ENCODE measurements at places on chromosomes 11 and 22.

DNA sequence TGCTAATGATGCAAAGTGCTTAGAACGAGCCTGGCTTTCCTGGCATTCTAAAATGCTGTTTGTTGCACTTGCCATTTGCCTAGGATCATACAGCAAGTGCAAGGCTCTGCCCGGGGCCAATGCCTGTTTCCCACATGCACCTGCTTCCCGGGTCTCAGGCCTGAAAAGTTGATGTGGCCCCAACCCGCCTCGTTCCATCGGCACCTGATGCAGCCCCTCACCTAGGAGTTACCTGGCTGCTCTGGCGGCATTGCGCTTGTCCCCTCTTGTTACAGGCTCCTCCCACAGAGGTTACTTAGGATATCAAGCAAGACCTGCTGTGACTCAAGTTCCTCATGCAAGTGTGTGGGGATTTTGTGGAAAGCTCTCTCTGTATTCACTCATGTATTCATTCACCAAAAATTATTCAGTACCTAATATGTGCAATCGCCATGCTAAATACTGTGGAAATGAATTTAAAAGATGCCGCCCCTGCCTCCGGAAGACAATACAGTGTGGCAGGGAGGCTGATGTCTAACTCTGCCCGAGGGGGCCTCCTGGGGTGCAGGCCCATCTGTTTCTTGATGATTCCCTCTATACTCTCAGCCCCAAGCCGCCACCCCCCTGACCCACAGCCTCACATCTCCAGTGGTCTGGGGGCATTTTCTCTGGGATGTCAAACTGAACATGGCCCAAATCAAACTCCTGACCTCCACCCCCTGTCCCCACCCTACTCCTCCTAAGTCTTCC is 184.5 kb downstream of the EFCAB6 start:
- no peak for DNase-seq

- no peak for DNase-seq
Observed at GRCh38 chr11:118627566-118627965, 20.2 kb downstream of the PHLDB1 start.

- DNase-seq, result no peak
Observed at GRCh38 chr22:44703255-44703870, 1.4 kb downstream of the PRR5 start.

- no peak for DNase-seq
Observed at GRCh38 chr22:35032571-35032970, 33.4 kb upstream of the ISX start.

DNA sequence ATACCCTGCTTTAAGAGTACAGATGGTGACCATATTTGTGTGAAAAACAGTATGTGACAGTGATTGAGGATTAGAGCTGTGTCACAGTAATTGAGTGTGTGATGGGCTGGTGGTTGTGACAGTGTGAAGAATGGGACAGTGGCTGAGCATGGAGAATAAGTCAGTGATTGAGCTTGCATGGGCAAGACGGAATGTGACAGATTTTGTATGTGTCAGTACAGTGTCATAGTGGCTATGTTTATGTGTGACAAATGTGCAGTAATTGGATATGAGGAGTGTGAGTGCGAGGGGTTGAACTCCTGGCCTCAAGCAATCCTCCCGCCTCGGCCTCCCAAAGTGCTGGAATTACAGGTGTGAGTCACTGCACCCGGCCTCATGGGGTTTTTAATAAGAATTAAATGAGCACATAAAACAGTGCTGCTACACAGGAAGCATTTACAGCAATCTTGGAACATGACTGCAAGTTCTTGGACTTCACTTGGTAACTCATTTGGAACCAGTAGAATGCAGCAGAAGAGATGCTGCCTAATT is 583 bp upstream of the RRAS2 start:
- no peak for DNase-seq

- no peak for DNase-seq
Observed at GRCh38 chr11:774873-775592, 2.3 kb downstream of the GATD1 start.

DNA sequence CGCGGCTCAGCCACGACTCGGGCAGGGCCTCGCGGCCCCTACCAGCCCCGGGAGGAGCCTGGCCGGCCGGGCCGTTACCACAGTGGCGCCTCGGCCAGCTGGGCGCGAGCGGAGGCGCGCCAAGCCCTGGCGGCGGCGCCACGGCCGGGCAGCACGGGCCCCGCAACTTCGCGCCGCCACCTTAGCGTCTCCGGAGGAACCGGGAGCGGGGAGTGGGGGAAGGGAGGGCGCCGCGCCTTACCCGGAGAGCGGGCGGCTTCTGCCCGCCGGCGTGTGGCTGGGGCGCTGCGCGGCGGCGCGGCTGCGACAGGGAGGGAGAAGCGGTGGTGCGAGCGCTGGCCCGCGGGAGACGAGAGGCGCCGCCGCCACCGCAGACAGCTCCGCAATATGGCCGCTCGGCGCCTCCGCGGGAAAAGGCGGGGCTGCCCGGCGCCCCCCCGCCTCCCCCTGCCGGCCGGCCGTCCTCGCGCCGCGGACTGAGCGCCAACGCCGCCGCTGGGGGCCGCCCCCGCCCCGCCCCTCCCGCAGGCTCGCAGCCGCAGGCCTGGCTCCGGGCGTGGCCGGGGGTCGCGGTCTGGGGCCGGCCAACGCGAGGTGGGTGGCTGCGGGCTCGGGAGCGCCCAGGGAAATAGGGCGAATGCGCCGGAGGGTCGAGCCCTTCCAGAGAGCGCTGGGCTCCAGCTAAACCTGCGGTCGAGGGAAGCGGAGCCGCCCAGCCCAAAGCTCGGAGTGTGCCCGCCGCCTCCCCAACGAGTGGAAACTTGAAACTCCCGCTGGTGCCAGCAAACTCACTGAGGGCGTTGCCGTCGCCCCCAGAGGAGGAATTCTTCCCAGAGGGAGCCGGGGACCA is at the start of gene RDX:
RDX (minus strand) TSS at position 389 of the 850 bp plus-strand sequence. CDS start 16,922 bp downstream, outside the sequence.
- DNase-seq, result peak; percentile 31

- DNase-seq, result no peak
Observed at GRCh38 chr11:3003396-3004231, 11.5 kb upstream of the NAP1L4 start.

DNA sequence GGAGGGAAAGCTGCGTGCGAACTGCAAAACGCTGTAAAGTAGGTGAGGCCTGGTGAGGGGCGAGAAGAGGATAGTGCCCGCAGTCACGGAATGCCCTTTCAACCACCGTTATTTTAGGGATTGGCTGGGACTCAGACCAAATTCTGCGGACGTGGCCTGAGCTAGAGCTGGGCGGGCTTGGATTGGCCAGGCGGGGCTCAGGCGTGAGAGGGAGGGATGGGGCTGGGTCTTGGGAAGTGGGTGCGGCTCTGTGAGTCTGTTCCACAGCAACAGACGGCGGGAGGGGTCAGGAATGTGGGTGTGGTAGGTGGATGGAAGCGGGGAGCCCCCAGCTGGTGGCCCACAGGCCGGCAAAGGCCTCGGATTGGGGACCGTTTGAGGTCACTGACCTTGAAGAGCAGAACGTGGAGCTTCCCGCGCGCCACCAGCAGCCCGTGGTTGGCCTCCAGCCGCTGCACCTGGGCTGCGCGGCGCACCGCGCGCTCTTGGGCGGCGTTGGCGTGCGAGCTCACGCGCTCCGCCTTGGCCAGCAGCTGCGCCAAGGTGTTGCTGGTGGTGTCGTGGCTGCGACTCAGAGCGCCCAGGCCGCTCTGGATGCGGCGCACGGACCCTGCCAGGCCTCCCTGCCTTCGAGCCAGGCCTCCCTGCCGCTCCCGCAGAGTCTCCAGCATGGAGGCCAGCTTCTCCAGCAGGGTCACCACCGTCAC is 444 bp downstream of the CAVIN3 start:
- DNase-seq, result peak; percentile 90

GRCh38 chr11:103453126-103453525 is 343.9 kb downstream of the DYNC2H1 start:
- DNase-seq, result no peak

GRCh38 chr11:65662247-65662798 is 393 bp downstream of the RELA start:
- DNase-seq, result no peak

DNA sequence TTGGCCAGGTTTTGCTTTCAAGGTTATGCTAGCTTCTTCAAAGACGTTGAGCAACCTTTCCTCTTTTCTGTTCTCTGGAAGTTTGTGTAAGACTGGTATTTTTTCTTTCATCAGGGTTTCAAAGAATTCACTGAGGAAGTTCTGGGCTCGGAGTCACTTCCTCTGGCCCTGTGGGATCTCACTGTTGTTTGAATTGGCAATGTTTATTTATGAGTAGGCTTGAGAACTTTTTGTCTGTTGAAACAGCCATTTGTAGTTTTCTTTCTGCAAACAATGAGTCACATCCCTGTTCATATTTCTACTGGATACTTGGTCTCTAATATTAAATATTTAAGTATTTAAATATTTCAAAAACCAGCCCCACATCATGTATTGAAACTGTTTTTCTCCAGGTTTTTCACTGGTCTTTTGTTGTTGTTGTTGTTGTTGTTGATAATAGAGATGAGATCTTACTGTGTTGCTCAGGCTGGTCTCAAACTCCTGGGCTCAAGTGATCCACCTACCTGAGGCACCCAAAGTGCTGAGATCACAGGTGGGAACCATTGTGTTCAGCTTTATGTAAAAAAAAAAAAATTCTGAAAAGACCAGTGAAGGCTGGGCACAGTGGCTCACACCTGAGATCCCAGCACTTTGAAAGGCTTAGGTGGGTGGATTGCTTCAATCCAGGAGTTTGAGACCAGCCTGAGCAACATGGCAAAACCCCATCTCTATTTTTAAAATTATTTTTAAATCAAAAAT is 26.9 kb downstream of the SUSD2 start:
- DNase-seq, result peak; percentile 84

- DNase-seq, result no peak
Observed at GRCh38 chr11:9574622-9575259, 1.3 kb downstream of the WEE1 start.

DNA sequence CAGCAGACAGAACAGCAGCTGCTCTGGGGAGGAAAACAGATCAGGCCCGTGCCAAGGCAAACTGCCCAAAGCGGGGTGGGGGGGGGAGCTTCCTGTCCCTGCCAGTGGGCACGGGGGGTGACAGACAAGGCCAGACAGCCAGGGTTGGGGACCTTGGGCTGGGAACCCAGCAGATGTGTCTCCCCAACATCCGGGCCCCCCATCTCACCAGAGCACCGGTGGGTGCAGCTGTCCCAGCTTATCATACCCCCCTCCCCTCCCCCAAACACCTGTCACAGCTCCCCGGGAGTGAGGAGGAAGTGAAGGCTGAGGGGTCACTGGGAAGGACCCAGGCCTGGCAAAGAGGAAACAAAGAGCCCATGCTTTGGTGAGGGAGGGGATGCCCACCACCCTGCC is 1.3 kb downstream of the PPP1R14B start:
- no peak for DNase-seq

DNA sequence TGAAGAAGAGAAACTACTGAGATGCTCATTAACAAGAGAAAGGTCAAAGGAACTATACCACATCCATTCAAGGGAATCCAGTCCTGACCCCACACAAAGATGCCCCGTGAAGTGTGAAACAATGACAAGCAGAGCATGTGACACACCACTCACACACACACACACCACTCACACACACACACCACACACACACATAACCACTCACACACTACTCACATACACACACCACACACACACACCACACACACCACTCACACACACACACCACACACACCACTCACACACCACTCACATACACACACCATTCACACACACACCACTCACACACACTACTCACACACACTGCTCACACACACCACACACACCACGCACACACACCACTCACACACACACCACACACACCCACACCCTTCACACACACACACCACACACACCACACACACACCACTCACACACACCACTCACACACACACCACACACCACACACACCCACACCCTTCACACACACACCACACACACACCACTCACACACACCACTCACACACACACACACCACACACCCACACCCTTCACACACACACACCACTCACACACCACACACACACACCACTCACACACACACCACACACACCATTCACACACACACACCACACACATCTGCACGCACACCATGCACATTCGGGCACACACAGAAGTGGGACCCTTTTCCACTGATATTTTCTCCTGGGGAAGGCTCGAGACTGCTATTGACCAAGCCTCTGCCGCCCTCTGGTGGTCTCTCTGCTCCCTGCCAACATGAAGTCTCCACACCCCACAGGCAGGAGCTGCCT is 32.0 kb upstream of the COMT start:
- peak; percentile 50 for DNase-seq

DNA sequence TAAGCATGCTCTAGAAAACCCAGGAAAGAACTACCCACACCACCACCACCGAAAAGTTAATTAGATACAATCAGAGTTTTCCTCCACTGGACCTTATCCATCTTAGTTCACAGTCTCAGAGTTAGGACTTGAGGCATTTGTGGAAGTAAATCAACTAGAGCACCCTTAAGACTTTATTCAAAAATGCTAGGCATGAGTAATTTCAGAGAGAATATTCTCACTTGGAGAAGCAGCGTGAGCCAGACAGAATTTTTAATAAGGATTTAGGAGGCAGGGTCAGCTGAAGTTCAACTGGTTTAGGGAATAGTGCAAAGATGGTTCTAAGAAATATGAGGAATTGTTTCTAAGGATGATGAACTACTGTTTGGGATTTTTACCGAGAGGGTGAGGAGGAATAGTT is 1.2 kb upstream of the OLFML1 start:
- DNase-seq, result no peak

GRCh38 chr11:46293641-46294103 is 16.2 kb downstream of the CREB3L1 start:
- peak; percentile 85 for DNase-seq

DNA sequence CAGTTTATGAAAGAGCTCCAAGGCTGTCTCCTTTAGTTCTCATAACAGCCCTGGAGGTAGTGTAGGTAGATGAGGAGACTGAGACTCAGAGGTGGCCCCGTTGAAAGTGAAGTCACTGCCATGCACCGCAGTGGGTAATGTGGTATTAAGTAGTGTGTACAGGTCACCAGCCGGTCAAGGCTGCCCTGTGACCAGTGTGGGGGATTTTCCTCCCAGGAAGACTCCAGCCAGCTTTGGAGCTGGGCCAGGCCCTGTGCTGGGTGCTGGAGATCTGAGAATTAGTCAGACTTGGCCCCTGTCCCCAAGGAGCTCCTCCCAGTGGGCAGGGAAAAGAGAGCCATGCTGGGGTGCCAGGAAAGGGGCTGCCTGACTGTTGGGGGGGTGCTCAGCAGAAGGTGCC is 5.3 kb downstream of the OMP start:
- peak; percentile 64 for DNase-seq
